CD4-positive, alpha-beta T cell treated with Interleukin-12 subunit alpha and Interleukin-12 subunit beta, for 1 hour (primary cell): ENCODE measurements at places on chromosomes 16 and 17.

GRCh38 chr16:31440516-31441184, 1.9 kb downstream of the ZNF843 start:
- DNase-seq, result no peak

DNA sequence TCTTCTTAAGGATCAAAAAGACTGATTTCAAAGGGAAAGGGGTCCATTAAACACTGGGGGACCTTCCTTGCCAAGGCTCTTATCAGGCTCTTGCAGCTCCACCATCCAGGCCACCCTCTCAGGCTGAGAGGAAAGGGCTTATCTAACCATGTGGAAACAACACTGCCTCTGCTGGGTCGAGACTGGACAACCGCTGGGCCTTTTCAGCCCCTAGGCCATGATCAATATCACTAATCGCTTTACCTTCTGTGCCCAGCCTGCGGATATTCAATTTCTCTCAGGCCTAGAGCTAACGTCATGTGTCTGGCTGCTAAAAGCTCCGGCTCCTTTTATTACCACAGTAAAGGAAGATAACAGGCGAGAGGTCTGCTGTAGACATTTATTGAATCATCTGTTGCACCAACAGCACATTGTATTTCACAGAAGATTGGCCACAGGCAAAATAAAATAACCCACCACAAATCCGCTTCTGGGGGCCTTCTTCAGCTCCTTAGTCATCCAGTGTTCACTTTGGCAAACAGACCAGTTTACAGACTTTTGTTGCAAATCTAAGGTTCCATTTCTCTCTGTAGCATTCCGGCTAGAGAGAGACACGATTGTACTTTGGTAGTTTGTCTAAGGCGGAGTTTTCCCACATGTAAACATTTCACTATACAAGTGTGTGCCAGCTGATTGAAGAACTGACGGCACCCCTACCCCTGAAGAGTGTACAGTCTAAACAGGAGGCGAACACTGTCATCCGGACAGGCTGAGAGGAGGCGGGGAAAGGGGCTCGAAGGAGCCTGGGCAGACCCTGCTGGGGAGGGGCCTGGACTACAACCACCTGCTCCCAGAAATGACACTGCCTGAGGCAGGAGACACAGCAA, 13.9 kb downstream of the CYB561 start:
- DNase-seq, result no peak

- DNase-seq, result no peak
Observed at GRCh38 chr17:75752802-75753513, 12.0 kb downstream of the GALK1 start.

GRCh38 chr17:74235040-74235581, 21.7 kb downstream of the TTYH2 start:
- no peak for DNase-seq

DNA sequence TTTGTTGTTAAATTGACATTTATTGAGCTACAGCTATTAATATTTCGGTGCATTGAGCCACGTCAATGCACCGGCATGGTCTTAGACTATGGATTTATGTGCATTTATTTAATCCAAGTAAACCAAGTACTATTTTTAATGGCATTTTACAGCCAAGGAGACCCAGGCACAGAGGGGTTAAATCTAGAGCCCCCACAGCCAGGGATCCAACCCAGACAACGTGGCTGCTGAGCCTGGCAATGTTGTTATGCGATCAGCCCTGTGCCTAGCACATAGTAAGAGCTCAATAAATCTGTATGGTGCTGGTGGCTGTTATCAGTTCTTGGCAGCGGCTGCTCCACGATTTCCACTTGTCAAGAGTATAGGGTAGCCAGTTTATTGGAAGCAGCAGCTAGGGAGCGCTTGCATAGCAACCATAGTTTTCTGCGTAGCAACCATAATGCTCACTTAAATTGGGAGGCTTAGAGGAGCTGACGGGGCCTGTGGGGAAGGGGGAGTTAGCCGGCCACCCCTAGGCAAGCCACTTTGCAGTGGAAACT, 541 bp upstream of the RBBP6 start:
- no peak for DNase-seq

GRCh38 chr16:12262454-12263180, 286.1 kb downstream of the SNX29 start:
- DNase-seq, result no peak

- no peak for DNase-seq
Observed at GRCh38 chr16:1505912-1506311, 12.8 kb downstream of the TELO2 start.

DNA sequence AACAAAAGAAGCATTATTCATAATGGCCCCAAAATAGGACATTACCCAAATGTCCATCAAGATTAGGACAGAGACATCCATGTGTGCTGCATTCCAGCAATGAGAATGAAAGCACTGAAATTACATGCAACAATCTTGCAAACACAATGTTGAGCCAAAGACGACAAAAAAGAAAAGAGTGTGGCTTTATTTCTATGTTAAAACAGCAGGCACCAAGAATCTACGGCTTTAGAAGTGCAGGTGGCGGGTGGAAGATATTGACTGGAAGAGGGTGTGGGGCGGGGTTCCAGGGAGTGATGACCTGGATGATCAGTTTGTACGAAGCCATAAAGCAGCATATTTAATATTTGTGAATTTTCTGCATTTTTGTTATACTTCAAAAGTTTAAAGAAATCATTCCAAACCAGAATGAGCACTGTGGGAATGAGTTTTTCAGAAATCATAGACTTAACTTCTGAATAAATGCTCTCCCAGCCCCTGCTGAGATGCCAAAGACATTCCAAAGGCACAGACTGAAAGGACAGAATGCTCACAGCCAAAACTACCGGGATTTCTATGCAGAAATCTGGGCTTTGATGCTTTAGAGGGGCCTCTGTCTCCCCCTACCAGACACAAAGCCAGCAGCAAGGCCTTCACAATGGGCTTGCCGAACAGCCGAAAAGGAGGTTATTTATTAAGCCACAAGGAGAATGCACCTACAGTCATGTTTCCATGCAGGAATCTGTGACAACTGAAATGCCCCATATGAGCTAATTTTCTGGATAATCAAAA, 361.6 kb downstream of the GRIN2A start:
- DNase-seq, result no peak

DNA sequence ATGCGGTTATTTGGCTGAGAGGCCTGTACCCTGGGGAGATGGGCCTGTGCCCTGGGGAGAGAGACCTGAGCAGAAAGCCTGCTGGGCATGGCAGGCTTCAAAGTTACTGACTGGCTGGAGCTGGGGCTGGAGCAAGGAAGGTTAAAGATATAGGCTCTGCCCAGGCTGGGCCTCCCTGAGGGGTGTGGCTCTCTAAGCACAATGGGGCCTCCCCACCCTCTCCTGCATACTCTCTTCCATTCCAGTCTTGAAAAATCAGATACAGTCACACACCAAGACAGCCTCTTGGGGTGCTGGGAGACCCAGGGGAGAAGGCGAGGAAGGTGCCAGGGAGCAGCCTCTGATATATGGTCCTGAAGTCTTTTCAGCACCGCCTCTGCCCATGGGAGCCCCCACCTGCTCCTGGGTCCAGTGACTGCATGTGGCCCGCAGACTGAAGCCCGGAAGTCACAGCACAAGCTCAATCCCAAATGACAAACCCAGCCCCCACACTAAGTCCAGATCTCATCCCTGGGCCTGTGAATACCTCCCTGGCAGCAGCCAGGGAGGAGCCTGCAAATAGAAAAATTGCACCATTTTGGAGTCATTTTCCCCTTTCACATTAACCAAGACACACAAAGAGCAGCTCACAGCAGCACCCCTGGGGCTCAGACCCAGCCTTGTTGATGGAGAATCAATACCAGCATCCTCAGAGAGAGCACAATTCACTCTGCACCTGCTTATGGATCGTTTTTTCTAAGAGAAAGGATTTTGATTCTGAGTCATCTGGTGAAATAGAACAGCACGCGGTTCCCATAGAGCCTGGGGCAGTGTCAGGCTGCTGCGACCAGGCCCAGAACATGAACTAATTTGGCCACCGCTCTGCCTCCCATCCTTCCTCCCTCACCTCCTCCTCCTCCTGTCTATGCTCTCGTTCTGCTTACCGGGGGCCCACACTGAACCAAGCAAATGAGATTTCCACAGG, 25.6 kb upstream of the CACNG1 start:
- DNase-seq, result no peak

DNA sequence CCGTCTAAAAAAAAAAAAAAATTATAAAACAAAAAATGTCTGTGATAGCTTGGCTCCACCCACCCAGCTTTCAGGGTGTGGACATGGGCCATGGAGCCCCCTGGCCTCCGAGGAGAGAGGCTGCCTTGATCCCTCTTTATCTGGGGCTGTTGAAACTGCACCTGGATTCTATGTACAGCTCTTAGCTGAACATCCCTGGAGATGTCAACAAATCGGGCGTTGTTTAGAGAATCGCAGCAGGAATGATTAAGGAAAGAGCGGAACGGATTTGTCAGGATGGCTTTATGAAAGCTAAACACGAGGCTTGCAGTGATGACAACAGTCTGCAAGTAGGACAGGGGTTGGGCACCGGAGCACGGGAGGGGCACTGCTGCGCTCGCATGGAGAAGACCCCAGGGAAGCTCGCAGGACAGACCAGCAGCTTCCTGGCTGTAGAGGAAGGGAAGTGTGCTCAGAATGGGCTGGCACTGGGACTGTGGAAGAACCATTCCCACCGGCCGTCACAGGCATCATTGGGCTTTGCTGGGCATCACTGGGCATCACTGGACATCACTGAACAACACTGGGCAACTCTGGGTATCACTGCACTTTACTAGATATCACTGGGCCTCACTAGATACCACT, 195.8 kb upstream of the FOXF1 start:
- no peak for DNase-seq
